ENCODE measurements at places on chromosomes 5 and 9.

- DNase-seq = no peak
Observed at GRCh38 chr9:32866273-32866672, 82.9 kb downstream of the TMEM215 start.

- no peak for DNase-seq
Observed at GRCh38 chr5:27845248-27845647, 806.9 kb upstream of the CDH9 start.

GRCh38 chr9:125397736-125398135, 136.1 kb downstream of the GAPVD1 start:
- no peak for DNase-seq

DNA sequence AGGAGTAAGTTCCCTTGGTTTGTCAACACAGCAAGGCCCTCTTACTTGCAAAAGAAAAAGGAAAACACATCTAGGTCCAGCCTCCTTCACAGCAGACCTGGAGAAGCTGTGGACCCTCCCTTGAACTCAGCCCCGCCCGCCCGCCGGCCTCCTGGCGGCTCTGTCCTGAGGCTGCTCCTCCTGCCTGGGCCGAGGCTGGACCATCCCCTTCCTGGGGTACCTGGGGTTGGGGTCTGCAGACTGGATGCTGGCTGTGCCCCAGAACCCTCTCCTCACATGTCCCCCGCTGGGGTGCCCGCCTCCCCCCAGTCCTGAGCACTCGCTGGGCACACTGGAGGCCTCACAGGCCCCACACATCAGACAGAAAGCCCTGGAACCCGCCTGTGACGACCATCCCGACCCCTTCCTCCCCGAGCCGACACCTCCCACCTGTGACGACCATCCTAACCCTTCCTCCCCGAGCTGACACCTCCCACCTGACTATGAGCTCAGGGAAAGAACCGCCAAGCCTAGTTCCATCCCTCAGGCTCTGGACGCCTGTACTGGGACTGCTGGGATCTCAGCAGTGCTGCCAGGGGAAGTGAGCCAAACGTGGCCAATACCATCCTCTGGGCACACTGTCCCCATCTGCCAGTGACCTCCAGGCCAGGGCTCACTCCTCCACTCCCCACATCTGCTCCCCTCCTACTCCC, 7.2 kb upstream of the TMEM210 start:
- no peak for DNase-seq

- DNase-seq = no peak
Observed at GRCh38 chr9:91211414-91211813, 150.3 kb downstream of the AUH start.

DNA sequence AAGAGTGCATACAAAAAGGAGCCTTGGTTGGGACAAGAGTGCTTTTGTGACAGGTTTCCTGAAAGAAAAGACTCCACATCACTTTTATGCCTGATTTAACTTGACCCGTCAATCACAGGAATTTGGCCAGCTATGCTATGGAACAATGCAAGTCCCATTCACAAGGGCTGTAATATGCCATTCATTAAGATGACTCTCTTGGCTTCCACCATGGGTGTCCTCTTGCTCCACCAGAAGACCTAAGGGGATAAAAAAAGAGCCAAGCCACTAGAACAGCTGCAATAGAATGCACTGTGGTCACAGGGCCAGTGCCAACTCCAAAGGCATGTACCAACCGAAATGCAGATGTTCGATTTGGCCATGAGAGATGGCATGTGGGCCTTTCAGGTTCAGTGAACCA, 480.1 kb upstream of the MPDZ start:
- no peak for DNase-seq

Measured in H1 (cell line).